Mesangial cell (primary cell): ENCODE measurements at places on chromosomes 16 and 17. TPM values are rescaled to one million over a fixed set of nuclear protein-coding genes. Genes with fewer than 3 reads are reported as not detected.

The B4GALNT2 gene
- total RNA-seq, result 0.13 TPM in 1 of 2 replicates, not detected in the other

The ZNF213 gene
- 5.9 and 9.9 TPM in 2 replicates for total RNA-seq

The OR1F1 gene
- not detected in 2 replicates for total RNA-seq

The ADCY9 gene
- 13.4 and 15.0 TPM in 2 replicates for total RNA-seq

The CCL13 gene
- total RNA-seq, result not detected in 2 replicates
